ENCODE measurements at places on chromosomes 13 and 19.

- DNase-seq = no peak
These were observed 2.5 kb upstream of the CRLF1 start for GRCh38 chr19:18608805-18609716.

GRCh38 chr13:70960841-70961443 lies 852.7 kb upstream of the KLHL1 start:
- DNase-seq = peak; percentile 22

DNA sequence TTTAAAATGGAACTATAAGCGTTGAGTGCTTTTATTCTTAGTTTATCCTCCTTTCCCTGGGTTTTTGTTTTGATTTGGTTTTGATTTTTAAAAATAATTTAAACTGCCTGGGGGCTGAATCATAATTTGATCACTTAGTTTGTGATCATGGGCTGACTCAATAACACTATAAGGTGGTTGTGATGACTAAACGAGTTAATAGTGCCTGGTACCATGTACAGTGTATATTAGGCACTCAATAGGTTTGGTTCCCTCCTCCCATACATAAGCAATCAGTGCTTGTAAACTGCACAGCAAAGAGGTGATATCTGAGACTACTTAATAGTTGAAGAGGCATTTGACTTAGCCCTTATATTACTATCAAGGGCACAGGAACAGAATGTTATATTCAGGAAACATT lies 200.9 kb upstream of the RFC3 start:
- DNase-seq = no peak

DNA sequence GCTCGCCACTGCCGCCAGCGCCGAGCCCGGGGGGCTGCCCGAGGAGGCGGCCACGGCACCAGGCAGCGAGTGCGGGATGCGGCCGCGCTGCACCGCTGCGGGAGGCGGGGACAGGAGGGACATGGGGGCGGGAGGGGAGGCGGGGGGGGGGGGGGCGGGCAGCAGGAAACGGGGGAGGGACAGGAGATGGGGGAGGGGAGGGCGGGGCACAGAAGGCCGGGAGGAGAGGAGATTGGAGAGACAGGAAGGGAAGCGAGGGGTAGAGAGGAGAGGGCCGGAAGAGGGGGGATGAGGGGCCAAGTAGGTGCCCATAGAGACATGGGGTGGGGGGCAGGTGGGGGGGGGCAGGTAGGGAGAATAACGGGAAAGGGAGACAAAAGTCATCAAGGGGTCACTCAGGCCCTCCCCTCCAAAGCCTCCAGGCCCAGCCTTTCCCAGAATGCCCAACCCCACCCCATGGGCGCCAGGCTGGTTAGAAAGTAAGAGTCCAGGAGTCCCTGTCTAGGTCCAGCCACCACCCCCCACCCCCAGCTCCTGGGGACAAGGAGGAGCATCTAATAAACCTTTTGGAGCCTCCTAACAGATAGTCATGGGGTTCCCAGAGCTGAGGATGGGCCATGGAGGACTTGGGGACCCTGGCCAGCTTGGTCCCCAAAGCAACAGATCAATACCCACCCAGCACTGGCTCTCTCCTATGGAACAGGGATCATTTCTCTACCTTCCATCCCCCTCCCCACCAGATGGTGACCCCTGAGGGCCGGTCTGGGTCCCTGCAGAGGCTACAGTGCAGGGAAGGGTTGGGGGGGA lies 9.5 kb downstream of the NR2F6 start:
- DNase-seq = peak; percentile 51

GRCh38 chr19:24032651-24033050 lies 54.3 kb upstream of the ZNF254 start:
- DNase-seq = no peak

DNA sequence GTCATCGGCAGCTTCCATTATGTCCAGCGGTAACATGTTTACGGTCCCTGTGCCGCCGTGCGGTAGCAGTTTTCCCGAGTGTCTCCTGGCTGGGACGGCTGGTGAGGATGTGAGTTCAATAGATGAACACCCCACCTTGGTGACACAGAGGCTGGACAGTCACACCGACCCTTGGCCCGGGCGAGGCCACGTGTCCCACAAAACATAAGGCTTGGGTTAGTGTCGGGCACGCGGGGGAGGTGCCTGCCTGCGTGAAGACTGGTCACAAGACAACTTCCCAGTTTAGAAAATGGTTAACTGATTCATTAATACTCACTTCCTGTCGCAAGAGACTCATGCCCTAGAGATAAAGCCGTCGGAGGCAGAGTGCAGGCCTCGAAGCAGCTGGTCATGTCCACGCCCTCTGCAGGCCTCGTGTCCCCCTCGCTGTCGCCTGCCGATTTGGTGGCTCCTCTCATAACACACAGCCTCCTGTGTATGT lies 17.2 kb downstream of the RASA3 start:
- no peak for DNase-seq

DNA sequence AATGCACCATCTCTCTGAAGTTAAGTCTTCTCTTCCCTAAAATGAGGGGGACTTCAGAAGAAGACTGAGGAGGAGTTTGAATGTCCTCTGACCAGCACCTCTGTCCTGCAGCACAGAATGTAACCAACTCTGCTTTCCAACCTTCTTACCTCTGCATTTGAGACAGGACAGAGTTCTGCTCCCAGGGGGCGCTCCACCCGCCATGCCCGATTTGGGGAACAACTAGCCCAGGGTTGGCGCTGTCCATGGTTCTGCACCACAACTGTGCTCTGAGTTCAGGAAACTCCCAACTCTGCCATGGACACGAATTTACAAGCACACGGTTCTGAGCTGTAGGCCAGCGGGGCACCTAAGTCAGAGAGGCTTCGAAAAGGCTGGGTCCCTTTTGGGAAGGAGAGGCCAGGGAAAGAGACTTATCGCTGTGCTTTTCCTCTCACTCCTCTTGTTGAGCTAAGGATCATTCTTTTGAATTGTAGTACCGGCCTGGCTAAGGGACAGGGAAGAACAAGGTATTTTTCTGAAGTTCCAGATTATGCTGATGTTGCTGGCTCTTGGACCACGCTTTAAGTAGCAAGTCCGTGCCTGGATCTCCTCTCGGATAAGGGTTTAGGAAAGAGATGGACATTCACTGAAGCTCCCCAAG lies 22.2 kb downstream of the SIGLEC5 start:
- peak; percentile 66 for DNase-seq

DNA sequence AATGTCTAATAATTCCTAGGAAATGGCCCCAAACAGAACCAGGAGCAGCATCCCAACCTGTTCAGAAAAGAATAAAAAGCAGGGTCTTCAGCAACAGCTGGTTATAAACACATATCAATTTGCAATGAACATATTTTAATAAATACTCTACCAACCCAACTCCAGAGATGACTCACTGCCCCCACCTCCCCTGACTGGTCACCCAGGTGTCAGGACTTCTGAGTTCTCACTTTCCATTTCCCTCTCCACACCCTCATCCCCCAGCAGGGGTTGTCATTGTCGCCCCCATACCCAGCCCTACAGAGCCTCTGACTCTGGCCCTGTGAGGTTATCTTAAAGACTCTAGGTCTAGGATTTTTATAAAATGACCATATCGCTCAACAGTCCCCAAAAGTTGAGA lies 6.9 kb downstream of the SERPINE3 start:
- no peak for DNase-seq

GRCh38 chr13:28320884-28321574 lies 173.9 kb downstream of the FLT1 start:
- no peak for DNase-seq

DNA sequence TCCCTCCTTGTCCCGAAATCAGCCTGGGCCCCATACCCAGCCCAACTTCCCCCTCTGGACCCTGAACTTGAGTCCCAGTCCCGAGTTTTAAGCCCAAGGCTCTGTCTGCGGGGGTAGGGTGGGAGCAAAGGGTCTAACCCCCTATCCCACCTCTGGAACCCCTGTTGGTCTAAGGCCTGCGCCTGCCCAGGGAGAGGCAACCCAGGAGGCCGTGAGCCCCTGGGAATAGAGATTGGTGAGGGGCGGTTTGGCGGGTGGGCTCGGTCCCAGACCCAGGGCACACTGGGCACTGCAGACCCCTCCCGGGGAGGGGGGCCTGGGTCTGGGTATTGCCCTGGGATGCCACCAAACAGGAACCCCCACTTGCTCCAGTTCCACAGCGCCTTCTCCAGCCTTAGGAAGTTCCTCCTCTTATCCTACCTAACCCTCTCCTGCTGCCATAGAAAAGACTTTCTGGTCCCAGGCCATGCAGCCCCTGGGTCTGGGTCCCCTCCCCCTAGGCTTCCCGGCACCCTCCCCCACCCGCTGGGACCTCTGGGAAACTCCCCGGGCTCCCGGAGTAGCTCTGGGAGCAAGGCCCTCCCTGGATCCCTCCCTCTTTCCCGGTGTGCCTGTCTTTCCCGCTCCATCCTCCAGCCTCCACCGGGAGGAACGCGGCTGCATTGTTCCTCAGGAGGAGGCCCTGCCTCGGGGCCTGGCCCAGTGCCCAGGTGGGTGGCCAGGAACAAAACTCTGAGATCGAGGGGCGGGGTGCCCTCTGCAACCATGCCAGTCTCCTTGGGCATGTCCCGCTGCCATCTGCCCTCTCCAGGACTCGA lies 33.6 kb upstream of the NANOS3 start:
- no peak for DNase-seq

DNA sequence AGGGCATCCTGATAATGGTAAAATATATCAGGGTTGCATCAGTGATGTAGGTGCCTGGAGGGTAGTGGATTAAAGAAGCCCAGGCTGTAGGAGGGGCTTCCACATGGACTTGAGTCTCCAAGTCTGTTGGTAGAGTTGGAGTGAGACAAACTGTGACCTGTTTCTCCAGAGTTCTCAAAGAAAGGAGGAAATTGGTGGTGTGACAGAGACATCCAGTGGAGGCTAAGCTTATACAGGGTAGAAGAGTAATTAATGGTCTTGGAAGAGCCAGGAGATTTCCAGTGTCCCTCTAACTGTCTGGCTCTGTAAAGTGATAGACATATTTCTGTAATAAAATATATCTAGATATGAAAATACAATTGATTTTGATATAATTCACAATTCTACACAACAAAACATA lies 61.1 kb downstream of the GPC5 start:
- no peak for DNase-seq

DNA sequence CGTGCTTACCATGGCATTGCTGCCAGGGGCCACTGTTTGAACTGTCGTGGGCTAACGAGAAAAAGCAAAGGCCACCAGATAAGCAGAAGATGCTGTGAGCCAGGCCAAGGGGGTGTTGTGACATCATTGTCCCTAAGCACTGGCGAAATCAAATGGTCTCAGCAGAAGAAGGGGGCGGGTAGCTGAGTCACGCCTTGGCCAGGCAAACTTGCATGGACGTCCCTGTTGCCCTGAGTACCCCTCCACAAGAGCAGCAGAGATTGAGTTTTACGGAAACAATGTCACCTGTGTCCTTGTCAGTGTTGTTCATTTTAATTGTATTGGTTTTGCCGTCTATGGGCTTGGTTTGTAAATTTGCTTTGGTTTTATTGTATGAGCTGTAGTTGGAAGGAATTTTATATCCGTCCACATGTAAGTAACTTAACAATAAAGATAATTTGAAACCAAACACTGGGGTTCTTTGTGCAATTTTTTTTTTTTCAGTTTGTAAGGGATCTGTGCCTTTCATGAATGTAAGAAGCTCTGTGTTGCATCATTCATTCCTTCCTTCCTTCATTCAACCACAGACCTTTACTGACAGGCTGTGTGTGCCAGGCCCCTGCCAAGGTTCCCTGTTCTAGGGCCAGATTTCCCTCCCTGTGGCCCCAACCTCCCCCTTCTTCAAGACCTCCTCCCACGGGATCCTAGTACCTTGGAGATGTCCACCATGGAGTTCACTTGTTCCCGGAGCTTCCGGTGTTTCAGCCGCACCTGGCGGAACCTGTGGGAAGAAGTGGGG lies 12.3 kb downstream of the KCNN4 start:
- DNase-seq = no peak

GRCh38 chr19:54208784-54209057 lies 8.1 kb downstream of the RPS9 start:
- no peak for DNase-seq

Data from HEK293T (cell line).